ENCODE measurements at places on chromosomes 1 and 21.

- no peak for DNase-seq
Observed at GRCh38 chr1:169298441-169298840, 69.2 kb downstream of the NME7 start.

DNA sequence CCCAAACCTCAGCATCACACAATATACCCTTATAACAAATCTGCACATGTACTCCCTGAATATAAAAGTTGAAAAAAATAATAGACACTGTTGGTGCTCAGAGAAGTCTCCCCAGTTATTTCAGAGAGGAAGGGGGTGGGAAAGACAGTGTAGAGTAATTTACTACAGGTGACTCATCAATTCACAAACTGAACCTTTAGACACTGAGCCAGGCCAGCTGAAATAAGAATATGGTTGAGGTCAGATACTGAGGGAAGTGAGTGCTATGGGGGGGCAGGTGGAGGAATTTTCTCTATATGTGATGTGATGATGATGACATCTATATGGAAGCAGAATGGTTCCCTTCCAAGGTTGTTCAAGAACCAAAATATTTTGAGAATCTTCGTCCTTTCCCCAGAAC lies 50.1 kb downstream of the MRPL39 start:
- DNase-seq: no peak

DNA sequence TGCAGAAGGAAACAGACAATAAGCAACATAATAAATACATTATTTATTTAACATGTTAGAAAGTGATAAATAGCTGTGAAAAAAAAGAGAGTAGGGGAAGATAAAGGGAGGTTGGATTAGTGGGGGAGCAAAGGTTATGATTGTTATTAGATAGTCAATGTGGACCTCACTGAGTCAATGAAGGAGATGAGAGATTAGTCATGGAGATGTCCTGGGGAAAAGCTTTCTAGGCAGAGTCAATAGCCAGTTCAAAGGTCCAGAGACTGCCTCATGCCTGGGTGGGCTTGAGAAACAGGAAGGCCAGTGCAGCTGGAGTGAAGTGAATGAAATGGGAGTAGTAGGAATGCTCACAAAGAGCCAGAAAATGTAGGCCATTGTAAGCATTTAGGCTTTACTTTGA lies 187.1 kb upstream of the CACYBP start:
- DNase-seq: no peak

- no peak for DNase-seq
Observed at GRCh38 chr1:217363319-217363718, 267.6 kb downstream of the GPATCH2 start.

- no peak for DNase-seq
Observed at GRCh38 chr1:157105988-157106812, 6.6 kb upstream of the ETV3L start.

DNA sequence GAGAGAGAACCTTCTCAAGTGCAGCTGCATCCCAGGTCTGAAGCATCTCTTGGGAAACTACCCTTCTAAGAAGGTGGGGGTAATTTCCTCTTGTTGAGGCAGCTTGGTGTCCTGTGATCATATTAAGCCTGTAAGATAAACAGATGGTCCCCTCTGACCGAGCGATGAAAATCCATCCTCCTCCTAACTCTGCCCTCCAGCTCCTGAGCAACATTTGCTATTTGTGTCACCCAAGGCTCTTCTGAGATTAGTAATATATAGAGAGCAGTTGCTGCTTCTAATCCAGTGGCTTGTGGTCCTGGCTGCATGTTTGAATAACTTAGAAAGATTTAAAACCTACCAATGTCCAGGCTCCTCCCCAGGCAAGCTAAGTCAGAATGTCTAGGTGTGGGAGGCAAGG lies 123.7 kb downstream of the DISC1 start:
- DNase-seq: no peak

DNA sequence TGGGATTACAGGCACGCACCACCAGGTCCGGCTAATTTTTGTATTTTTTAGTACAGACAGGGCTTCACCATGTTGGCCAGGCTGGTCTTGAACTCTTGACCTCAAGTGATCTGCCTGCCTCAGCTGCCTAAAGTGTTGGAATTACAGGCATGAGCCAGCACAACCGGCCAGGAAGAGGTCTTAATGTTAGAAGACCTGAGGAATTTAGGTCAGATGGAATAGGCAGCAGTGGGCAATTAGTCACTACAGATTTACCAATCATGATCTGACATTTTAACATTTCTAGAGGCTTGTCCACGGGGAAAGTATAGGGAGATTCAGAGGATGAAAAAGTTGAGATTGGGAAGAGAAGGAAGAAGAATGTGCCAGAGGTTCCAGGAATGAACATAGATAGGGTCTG lies 8.9 kb upstream of the APP start:
- no peak for DNase-seq

GRCh38 chr1:199512037-199512710 lies 515.3 kb upstream of the NR5A2 start:
- no peak for DNase-seq

DNA sequence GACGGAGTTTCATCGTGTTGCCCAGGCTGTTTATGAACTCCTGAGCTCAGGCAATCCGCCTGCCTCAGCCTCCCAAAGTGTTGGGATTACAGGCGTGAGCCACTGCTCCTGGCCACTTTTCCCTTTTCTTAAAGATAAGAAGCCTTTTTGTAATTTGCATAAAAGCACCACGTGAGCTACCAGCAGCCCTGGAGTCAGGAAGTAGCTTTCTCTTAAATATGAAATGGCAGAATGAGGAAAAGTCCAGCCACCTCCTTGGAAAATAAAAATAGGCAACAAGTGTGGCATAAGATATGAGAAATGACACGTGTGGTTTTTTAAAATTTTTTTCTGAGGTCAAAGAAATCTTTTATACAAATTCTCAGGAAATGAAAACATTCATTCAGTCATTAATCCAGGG lies 259.7 kb downstream of the DYRK1A start:
- DNase-seq: no peak

DNA sequence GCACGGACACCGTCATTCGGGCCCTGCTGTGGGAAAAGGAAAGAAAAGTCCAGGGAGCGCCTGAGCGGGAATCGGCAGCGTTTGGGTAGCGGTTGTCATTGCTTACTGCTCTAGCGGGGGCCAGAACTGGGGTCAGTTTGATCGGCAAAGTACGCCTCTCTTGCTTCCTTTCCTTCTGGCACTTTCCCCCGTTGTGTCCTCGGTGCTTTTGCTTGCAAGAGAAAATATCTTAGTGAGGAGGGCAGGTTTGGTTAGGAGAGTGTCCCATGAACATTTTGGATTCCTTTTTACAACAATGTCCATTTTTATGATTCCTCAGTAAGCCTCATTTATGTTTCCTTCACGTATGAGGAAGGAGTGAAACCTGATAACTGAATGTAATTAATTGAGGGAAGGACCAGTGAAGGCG lies 670 bp downstream of the ST3GAL3 start:
- no peak for DNase-seq

DNA sequence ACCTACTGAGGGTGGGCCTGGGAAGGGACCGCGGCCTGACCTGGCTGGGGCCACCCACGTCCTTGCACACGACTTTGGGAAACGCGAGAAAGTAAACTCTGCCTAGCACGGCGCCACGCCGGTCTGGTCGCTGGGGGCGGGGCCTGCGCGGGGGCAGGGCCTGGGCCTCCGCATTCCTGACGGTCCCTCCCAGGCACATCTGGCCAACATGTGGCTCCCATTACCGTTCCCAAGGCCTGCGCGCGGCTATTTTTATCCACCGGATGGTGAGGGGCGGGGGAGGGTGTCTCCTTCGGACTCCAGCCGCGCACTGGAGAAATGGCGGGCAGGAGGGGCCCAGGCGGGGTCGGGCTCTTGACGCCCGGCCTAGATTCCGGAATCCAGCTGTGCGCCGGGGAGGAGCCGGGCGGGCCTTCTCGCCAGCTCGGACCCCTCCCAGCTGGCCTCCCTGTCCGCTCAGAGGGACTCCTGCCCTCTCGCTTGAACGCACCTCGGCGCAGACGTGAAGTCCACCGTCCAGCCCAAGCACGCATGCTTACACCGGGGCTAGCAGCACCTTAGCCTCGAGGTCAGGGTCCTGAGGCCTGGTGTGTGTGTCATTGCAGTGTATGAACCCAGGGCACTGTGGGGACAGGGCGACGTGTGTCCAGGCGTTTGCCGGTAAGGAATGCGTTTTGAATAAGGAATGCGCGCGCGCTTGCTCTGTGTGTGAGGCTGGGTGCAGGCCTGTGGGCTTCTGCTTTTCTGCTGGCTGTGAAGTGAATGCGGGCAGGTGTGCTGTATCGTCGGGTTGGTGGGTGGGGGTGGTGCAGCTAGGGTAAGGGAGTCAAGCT lies 2.1 kb downstream of the EVA1B start:
- DNase-seq: no peak

- DNase-seq: no peak
Observed at GRCh38 chr1:223248770-223249140, 105.7 kb upstream of the TLR5 start.

DNA sequence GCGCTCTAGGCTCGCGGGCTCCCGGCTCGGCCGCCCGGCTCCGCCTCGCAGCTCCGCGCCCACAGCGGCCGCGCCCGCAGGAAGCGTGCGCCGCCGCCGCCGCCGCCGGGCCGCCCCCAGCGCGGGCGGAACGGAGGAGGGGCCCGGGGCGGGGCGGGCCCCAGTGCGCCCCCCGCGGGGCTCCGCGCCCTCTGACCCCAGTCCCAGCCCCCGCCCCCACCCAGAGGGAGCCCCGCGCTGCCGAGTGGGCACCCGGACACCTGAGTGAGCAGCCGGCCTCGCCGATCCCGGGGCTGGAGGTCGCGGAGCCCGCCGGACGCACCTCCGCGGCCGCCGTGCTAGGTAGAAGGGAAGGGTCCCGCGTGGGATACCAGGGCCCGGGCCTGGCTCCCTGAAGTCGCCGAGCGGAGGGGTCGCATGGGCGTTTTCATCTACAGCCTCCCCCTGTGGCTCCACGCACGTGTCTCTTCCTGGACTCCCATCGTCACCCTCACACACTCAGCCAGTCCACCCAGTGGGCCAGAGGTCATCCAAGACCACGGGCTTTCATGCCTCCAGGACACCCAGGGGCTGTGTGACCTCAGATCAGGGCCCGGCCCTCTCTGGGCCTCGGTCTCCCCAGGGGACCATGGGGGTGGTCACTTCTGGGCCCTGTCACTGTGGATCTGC lies at the start of gene SDC3:
SDC3 (minus strand) TSS at position 63 of the 669 bp plus-strand sequence. CDS start 172 bp downstream, outside the sequence.
- no peak for DNase-seq

GRCh38 chr1:200877839-200878551 lies 5.2 kb downstream of the GPR25 start:
- DNase-seq: peak; percentile 22

DNA sequence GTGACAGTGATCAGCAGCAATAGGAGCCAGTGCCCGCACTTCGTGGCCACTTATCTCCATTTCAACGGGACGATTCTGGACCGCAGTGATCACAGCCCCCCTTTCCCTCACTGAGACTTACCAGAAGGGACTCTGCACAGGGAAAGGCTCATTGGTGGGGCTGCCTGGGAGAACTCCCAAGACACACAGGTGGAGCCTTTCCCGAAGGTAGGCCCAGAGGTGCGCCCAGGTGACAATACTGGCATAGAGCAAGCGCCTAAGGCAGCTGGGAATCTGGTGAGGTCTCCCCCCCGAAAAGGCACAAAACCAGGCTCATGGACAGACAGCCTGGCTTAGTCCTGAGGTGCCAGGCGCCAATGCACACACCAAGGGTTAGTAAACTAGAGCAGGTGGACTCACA lies 318.9 kb downstream of the AJAP1 start:
- no peak for DNase-seq

DNA sequence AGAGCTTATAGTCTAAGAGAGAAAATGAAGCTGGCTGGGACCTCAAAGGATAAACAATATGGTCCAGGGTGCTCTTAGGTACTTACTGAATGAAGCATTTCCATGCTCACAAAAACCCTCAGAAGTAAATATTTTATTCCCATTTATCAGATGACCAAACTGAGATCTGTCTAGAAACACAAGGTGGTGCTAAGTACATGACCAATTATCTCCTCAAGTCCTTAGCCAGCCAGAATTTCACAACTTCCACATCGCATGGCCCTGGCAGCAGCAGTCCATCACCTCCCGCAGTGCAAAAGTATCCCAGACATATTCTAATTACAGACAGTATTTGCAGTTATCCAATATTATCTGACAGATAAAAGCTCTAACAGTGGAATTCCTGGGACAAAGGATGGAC lies 321.7 kb upstream of the PROX1 start:
- no peak for DNase-seq

DNA sequence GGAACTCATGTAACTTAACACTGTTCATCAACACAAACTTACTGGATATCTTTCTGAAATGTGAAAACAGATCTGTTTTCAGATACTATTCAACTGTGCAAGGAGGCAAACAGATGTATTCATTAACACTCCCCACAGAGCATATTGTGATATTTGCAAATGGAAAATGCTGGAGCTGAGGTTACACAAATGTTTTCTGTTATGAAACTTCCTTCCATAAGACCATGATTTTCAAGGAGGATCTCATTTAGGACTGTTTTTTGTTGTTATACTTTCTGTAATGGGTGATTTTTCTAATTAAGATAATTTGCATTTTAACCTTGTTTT lies 56.1 kb downstream of the GABPA start:
- no peak for DNase-seq

- DNase-seq: peak; percentile 18
Observed at GRCh38 chr1:206663832-206664652, 20.7 kb upstream of the MAPKAPK2 start.

GRCh38 chr21:43832158-43832550 lies 32.9 kb upstream of the AGPAT3 start:
- no peak for DNase-seq

DNA sequence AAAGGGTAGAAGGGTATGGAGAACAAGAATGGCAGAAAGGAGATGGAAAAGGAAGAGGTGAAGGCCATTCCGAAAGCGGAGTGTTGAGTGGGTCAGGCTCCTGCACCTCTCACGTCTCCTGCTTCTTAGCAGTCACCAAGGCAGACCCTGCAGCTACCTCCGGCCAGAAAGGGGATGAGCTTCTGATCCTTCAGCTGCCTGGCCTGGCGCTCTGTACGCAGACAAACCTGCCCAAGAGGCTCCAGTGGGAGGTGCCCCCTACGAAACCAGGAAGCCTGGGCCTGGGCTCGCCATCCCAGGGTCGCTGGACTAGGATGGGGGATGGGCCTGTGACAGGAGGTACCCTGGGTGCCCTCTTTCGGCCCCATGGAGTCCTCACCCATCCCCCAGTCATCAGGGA lies 3.0 kb downstream of the GPR61 start:
- no peak for DNase-seq

- no peak for DNase-seq
Observed at GRCh38 chr1:150479370-150479769, 7.8 kb upstream of the TARS2 start.

GRCh38 chr21:24781146-24781545 lies 826.1 kb downstream of the MRPL39 start:
- no peak for DNase-seq

DNA sequence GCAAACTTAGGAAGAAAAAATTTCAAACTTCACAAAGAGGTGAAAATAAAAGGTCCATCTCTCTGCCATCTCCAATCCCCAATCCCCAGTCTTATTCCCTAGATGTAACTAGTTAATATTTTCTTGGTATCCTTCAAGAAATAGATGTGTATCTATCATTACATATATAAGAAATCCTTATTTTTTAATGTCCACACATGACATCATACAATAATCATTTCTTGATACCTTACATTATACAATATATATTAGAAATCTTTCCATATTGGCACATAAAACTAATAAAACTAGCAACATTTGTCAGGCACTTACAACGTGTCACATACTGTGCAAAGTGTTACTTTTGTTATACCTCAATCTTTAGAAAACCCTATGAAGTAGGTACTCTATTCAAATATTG lies 16.2 kb downstream of the DOCK7 start:
- DNase-seq: no peak

- DNase-seq: no peak
Observed at GRCh38 chr1:189432753-189433152, 1044.9 kb downstream of the BRINP3 start.

- no peak for DNase-seq
Observed at GRCh38 chr1:43870306-43870705, 63.3 kb upstream of the ARTN start.
